ENCODE measurements at places on chromosomes 7 and 10. TPM values are rescaled to one million over a fixed set of nuclear protein-coding genes. Genes with fewer than 3 reads are reported as not detected.

OR2A5 gene
- not detected for total RNA-seq

SRRT gene
- total RNA-seq = 90.3 TPM

COL26A1 gene
- total RNA-seq = not detected

ACHE gene
- 0.31 TPM for total RNA-seq

UTF1 gene
- not detected for total RNA-seq

CISD1 gene
- total RNA-seq = 30.0 TPM

RAMP3 gene
- total RNA-seq = not detected

NPFFR1 gene
- not detected for total RNA-seq

UCN3 gene
- total RNA-seq = not detected

LIPJ gene
- total RNA-seq = not detected

CAV1 gene
- total RNA-seq = 764 TPM

MKI67 gene
- total RNA-seq = 18.2 TPM

FAM221A gene
- total RNA-seq = 0.08 TPM

SPDYE6 gene
- not detected for total RNA-seq

CCL24 gene
- total RNA-seq = not detected

TMEM176A gene
- total RNA-seq = not detected

UCMA gene
- total RNA-seq = not detected

CYCS gene
- 73.3 TPM for total RNA-seq

CALML3 gene
- total RNA-seq = 58.4 TPM

PSD gene
- 0.31 TPM for total RNA-seq

LIPA gene
- 68.3 TPM for total RNA-seq
